Activated T-helper 1 cell treated with Interleukin-2 at 50 U/mL for 16 hours (primary cell): ENCODE measurements at places on chromosomes 2 and 18.

GRCh38 chr2:197878792-197879191, 74.4 kb downstream of the PLCL1 start:
- no peak for DNase-seq

DNA sequence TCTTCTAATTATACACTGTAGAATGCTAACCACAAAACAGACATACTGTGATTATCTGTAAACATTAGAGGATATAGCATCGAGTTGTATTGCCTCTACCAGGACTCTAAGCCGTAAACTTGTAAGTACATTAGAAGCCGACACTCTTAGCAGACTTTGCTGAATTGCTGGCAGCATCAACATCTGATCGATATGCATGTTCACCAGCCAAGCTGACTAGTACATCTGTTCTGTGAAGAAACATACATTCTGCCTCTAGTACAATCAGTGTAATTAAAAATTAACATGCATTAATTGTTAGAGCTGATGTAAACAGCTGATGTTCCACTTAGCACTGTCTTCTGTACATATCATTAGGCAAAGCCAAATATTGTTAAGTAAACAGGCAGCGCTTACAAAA, 502.2 kb downstream of the NR4A2 start:
- no peak for DNase-seq

DNA sequence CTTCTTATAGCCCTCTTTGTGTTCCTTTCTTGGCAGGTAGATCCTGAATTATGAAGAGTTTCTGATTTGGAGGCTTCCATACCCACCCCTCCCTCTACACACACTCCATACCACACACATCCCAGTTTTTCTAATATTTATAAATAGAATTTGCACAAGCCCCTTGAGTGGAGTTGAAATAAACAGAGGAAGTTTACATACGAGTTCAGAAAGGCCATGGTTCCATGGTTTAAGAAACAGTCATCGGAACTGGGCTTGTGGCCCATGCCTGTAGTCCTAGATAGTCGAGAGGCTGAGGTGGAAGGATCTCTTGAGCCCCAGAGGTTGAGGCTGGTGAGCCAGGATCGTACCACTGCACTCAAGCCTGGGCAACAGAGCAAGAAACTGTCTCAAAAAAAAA, 62.7 kb upstream of the TANC1 start:
- DNase-seq = no peak

DNA sequence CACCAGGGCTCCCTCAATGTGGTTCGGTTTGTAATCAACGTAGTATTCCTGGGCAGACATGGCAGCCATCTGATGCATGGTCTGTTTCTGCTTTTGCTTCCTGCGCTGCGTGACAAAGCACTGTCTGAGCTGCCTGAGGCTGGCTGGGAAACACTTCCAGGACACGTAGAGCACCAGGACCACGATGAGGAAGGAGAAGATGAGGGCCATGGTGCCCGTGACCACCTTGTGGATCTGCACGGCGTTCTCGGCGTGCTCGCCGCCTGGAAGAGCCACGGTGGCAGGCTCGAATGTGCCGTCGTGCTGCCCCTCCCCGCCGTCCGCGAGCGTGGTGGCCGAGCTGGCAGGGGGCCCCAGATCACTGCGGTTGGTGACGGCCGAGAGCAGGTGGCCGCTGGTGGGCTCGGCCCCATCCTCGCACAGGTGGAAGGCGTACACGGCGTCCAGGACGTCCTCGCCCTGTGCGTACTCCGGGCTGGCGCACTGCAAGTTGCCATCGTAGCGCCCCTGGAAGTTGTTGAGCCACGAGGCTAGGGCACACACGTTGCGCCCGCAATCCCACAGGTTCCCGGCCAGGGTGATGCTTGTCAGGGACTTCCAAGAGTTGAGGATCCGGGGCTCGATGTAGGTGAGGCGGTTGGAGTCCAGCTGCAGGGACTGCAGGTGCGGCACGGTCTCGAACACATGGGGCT, 2.1 kb downstream of the LRRTM1 start:
- no peak for DNase-seq
